DMS79 treated with DMSO at 0.1 percent for 48 hours (cell line): ENCODE measurements at places on chromosomes 6 and 20.

- DNase-seq = no peak
These were observed 82.9 kb downstream of the LRFN2 start for GRCh38 chr6:40504274-40504673.

GRCh38 chr6:71197780-71198179 is 90.8 kb upstream of the OGFRL1 start:
- peak; percentile 41 for DNase-seq

DNA sequence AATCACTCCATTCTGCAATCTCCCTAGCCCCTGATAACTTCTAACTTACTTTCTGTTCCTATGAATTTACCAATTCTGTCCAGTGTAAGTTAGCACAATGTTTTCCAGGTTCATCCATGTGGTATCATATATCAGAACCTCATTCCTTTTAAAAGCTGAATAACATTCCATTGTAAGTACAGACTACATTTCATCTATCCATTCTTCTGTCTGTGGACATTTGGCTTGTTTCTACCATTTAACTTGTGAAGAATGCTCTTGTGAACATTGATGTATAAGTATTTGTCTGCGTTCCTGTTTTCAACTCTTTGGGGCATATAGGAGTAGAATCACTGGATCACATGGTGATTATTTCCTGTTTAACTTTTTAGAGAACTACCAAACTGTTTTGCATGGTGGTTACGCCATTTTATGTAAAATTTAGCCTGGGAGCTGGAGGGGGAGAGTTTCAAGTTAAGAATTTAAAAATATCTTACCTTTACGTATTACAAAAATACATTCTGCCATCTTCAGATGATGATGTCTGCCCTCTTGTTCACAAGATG is 156.5 kb downstream of the BTBD3 start:
- no peak for DNase-seq

DNA sequence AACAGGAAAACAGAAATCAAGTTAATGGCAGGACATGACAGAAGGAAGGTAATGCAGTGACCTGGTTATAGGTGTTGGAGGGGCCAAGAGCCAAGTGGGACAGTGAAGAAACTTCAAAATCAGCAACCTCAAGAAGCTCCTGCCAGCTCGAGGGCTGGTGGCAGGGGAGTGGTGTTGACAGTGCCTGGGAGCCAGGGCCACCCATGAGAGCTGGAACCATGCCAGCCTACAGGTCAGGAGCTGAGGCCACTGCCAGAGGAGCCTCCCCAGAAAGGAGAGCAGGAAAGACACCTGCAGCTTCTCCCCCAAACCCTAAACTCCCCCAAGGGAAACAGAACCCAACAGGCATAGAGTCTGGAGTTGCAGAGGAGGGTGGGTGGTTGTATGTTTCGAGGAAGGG is 262.1 kb downstream of the LRFN2 start:
- peak; percentile 15 for DNase-seq

DNA sequence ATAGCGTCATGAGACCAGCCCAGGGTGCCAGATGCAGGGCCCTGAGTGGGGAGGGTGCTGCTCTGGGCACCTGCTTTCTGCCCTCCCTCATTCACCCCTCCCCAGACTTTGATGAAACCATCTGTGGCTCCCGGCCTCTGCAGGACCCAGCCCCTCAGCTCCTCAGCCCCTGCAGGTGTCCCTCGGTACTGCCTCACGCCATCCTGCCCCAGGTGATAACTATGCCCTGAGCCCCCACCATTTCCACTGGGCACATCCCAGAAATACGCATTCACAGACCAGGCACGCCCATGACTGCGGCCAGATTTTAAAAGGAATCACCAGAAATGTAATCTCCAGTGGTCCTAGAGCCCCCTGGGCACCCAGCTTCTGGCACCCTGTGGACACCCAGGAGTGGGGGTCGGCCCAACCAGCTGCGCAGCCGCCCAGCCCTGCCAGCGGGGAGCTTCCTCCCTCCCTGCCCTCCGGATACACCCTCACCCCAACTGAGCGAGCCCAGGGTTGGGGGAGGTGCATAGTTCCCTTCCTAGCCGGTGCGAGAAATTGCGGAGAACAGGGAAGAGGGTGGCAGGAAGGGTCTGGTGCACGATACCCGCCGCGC is 615 bp upstream of the NTSR1 start:
- DNase-seq = peak; percentile 59

DNA sequence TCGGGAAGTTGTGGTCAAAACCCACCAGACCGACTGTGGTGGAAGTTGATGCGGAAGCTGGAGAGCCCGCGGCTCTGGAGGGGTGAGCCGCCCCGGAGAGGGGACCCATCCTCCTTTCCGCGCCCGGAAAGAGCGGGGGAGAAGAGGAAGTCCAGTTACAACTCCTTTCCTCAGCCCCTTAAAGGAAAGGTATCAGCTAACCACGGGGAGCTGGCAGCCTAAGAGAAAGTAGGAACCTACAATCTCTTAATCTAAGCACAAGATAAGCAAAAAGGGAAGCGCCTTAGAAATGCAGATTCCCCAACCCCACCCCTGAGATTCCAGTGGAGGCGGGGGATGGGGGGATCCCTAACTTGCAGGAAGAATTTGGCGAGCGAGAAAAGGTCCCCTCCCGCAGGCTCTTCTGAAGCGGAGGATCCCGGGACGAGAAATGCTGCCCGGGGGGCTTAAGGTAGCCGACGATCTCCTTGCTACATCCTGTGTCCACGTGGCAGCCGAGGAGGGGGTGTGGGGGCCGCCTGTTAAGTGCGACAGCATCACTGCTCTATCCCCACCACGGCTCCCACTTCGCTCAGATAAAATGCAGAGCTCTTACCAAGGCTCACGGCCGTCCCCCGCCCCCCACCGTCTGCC is 87.5 kb downstream of the ZFP64 start:
- no peak for DNase-seq

DNA sequence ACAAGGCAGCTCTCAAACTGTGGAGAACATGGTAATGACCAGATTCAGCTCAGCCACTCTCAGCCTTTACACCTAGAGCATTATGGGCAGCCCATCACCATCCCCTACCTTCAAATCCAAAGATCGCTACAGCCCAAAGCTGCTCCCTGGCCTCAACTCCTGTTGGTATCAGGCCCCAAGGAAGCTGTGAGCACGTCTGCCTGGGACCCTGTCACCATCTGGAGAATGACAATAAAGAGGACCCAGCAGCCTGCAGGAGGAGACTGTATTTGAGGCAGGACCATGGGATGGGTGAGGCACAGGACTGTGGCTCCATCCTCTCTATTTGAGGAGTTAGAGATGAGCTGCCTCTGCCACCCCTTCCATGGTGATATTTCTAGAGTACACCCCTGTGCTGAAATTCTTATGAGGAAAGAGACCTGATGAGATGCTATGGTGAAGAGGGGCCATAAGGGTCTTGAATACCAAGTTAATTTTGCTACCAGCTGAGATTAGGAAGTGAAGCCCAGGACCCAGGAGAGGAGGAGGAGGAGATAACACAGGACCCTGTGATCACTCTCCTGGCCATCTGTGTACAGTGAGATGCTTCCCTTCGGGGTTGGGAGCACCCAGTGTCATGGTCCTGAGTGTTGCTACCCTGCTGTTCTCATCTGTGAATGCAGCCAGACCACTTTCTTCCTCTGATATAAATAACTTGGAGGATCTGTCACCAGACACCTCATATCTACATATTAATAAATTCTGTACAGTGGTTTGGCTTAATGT is 19.6 kb upstream of the MICB start:
- no peak for DNase-seq

GRCh38 chr20:59104831-59105230 is 58.8 kb upstream of the ZNF831 start:
- no peak for DNase-seq

DNA sequence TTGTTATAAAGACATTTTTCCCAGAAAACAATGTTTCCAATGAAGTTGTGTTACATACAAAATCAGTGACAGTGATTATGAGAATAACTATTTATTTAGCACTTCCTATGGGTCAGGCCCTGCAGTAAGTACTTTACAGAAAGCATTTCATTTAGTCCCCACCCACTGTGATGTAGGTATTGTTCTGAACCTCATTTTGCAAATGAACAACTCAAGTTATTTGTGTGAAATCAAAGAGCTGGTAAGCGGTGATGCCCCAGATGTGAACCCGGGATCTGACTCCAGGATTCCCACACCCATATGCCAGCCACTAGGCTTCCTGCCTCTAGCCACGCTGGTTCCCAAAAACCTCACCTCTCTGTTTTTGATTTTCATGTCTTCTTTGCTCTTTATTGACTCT is 30.9 kb downstream of the FAXC start:
- DNase-seq = no peak

GRCh38 chr6:89492025-89492640 is 59.2 kb downstream of the ANKRD6 start:
- DNase-seq = peak; percentile 80

- DNase-seq = no peak
These were observed 208.2 kb downstream of the THBS2 start for GRCh38 chr6:169045486-169045885.

DNA sequence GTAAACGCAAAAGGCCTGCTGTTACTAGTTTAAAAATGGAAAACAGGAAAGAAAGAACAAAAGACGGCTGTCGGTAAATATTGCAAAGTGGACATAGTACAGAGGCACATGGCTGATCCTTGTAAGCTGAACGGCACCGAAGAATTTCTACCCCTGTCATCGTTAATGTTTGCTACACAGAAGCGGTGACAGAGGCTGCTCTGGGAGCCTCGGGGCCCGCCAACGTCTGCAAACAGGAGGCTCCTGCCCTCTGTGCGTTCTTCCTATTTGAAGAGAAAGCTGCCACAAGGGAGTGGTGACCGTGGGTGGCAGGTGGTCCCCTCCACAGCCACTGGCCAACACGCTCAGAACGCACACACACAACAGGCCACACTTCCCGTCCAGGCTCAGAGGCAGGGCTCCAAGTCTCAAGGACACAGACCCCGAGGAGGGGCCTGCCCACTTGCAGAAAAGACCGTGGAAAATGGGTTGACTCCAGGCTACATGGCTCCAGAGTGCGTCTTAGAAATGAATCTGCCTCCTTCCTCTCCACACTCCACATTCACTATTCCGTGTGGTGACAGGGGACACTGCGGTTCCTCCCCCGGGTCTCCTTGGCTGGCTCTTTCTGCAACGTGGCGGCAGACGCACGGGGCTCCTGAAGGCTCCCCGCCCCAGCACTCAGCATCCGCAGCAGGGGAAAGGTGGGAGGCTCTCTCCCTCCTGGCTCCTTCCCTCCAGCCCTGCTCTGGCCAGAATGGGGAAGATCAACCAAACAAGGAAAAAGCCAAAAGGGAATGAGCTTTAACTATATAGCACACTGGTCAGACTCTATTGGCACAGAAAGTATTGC is 64.5 kb downstream of the GMPR start:
- DNase-seq = no peak

GRCh38 chr6:127383988-127384387 is 40.6 kb upstream of the ECHDC1 start:
- DNase-seq = no peak

DNA sequence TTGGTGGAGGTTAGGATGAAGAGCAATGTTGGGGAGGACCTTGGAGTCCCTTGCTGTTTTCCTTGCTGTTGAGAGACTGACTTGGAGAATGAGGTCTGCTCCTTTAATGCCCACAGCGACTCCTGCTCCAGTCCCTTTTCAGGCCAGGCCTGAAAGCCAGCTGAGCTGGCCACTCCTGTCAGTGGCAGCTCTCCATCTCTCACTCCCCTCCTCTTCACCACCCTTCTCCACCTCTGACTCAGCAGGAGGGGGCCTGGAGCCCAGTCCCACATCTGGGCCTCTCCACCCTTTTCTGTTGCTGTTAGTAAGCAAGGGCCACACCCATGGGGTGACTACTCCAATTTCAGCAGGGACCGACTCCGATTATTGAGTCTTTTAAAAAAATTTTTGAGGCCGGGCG is 2.2 kb downstream of the SNX21 start:
- DNase-seq = no peak

DNA sequence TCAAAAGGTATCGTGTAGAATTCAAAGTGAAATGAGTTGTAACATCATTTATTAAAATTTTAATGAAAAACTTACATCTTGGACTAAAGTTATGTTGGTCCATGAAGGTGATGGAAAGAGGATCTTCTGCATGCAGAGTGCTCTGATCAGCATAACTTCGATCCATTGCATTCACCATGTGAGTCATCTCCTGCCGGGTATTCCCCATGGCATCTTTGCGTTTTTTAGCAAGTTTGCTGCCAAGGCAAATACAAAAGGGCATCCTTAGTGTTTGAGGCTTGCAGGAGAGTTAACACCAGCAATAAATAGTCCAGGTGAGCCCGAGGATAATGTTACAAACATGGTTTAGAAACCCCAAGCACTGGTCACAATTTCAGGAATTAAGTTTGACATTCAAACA is 104.2 kb upstream of the THEMIS start:
- DNase-seq = no peak

DNA sequence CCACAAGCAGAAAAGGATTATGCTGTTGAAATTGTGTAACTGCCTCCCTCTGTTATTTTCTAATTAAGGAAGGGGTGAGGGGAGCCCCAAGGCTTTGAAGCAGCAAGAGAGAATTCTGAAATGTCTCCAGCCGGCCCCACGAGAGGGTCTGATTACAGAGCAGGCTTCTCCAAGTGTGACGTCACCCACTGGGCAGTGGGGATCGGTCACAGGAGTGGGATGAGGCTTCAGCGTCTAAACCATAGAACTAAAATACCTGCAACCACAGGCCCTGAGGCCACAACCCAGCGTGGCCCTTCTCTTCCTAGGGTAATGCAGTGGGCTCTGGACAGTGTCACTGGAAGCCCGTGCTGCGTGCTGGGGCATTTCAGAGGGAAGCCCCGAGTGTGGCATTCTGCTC is 38.6 kb upstream of the APCDD1L start:
- no peak for DNase-seq

DNA sequence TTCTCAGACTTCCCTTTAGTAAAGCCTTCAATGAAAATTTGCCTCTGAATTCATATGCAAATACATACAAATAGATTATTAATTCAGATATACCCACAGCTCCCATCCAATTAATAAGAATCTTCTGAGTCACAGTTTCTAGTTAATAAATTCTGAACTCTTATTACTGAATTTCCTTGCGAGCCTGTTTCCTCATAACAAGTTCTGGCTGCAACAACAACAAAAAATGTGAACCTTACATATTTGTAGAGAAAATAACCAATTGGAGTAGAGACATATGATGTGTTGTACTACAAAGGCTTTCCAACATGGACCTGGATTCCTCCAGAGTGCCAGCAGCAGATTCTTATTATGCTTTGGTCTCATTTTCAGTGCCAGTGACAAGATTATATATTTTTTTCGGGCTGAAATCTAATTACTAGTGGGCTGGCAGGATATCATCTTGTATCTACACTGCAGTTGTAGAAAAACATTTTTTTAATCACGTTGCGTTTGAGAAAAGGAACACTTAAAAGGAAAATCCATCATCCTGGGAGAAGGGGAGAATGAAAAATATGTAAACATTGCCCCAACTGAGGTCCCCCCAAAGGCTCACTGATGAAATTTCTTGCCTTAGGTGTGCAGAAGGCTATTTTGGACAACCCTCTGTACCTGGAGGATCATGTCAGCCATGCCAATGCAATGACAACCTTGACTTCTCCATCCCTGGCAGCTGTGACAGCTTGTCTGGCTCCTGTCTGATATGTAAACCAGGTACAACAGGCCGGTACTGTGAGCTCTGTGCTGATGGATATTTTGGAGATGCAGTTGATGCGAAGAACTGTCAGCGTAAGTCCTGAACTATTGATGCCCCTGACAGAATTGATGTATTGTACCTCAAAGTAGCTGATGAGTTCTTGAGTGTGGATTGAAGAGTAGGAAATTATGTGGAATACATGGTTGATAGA is 404.6 kb downstream of the LAMA2 start:
- DNase-seq = no peak

- DNase-seq = peak; percentile 12
These were observed 28.2 kb upstream of the FABP7 start for GRCh38 chr6:122751326-122751725.
